ENCODE measurements at places on chromosomes 5 and 9.

GRCh38 chr9:70587201-70587600 is 172.7 kb upstream of the KLF9 start:
- DNase-seq: no peak

DNA sequence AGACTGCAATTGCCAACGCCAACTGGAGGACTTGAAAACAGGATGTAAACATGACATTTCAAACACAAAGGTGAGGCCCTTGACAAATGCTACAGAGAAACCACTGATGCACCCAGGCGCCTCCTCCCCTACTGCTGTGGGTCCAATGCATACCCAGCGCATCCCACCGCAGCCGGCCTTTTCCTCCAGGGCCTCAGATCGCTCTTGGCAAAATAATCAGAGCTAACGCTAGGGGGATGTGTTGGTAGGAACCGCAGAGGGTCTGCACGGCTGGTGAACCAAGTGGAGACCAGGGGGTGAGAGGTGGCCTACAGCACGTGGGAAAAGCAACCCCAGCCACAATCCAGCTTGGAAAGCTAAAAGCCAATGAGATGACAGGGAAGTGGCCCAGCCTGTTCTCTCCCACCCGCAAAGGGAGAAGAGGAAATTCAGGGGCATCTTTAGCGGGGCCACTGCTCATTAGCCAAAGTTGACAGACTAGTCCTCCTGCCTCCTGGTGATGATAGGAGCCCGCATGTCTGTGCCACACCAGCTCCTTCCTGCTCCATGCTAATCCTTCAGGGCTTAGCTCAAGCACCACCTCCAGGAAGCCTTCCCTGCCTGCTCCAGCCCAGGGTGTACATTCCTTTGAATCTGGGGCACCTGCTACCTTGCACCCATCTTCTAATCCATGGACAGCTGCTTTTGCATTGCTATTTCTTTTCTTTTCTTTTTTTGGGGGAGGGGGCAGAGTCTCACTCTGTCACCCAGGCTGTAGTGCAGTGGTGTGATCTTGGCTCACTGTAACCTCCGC is 5.9 kb downstream of the FAM163B start:
- no peak for DNase-seq

DNA sequence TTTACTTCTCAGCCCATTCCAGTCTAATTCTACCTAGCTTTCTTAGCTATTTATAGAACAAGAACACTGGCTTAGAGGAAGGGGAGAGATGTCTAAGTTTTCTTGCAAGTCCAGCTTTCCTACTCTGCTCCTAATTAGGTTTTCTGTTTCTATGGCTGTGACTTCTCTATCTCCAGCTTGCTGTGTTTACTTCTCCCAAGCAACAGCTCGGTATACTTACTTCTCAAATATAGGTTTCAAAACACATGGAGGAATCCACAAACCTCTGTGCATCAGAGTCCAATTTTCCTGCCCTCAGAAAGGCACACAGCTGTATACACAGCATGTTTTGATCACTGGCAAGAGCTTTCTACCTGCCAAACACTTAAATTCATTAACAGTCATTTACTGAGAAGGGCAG is 17.4 kb upstream of the HMGCR start:
- DNase-seq: no peak

DNA sequence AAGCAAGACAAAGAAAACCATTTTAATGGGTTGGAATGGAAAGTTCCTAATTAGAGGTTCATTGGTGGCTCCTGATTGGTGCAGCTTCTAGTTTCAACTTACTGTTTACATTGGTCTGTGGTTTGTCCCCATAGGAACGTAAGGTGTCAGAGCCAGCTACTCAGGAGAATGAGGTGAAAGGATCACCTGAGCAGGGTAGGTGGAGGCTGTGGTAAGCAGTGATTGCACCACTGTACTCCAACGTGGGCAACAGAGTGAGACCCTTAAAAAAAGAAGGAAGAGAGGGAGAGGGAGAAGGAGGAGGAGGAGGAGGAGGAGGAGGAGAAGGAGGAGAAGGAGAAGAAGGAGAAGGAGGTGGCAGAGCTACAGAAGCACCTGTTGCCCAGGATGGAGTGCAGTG is 30.4 kb downstream of the KCNIP1 start:
- DNase-seq: no peak

- no peak for DNase-seq
Measured at GRCh38 chr9:23611869-23612268, 214.2 kb downstream of the ELAVL2 start.

DNA sequence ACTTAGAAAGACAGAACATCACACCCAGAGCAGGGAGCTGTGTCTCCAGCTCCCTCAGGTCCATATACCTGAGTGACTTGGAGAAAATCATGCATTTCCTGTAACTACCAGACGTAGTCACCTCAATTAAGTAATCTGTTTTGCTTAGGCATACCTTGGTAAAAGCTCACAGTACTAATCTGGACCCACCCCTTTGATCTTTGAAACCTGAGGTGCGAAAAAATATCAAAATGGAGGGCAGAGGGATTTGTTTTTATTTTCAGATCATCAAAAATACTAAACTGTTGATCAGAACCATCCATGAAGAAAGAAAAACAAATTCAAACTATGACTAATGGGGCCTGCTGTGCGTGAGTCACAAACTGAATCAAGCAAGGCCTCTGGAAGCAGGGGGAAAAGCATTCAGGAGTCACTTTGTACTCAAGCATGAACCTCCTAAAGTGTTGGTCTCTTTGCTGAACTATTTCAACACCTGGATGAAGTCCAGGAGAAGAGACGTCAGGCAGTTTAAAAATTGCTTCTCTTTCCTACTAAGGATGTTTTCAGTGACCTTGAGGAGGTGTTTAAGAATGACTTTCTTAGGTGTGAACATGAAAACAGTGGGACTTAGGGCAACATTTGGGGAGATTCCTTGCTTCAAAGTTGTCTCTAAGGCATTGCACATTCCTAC is 76.3 kb downstream of the MUSK start:
- DNase-seq: no peak

DNA sequence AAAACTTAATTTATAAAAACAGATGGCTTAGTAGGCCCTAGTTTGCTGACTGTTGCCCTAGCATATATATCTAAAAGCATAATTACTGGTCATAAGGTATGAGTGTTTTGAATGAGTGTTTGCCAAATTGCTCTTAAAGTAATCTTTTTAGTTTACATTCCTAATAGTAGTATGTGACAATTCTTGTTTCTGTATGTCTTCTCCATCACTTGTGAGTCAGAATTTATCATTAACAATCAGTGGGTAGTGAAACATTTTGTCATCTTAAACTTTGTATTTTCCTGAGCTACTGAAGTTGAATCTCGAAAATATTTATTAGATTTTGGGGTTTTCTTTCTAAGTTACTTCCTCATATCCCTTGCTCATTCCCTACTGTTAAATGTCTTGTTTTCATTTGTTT is 49.6 kb downstream of the APC start:
- no peak for DNase-seq

DNA sequence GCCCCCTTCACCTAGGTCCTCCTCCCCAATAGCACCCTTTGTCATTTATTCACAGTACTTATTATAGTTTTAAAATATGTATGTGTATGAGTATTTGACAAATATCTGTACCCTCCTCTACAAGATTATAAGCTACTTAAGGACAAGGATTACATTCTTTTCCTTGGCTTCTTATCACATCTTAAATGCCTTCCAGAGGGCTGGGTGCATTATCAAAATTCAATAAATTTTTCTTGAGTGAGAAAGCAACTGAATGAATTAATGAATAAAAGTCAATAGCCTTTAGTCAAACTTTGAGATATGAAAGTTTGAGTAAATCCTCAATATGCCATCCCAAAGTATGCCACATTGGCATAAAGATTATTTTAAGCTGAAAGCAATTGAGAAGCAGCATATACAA is 621.7 kb downstream of the DNAH5 start:
- DNase-seq: no peak

- DNase-seq: no peak
Measured at GRCh38 chr5:147822686-147823491, 8.6 kb downstream of the SPINK1 start.

GRCh38 chr9:1513105-1513504 is 462.9 kb downstream of the DMRT2 start:
- DNase-seq: no peak

- DNase-seq: no peak
Measured at GRCh38 chr9:28319981-28320380, 746.7 kb upstream of the C9orf72 start.

DNA sequence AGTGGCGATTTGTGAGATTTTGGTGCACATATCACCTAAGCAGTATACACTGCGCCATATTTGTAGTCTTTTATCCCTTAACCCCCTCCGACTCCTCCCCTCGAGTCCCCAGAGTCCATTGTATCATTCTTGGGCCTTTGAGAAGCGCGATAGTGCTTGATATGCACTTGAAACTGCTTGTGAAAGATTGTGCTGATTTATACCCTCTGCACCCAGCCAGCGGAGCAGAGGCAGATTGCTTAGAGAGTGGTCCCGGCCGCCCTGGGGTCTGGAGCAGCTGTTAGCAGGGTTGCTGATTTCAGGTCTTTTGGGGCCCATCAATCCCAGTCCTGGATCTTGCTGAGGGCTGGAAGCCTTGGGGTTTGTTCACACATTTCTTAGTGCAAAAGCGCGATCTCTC is 13.0 kb upstream of the FAM240B start:
- DNase-seq: no peak

GRCh38 chr9:110303133-110303532 is 34.5 kb downstream of the TXNDC8 start:
- DNase-seq: no peak

- DNase-seq: no peak
Measured at GRCh38 chr5:128764601-128765310, 200.5 kb upstream of the SLC27A6 start.

DNA sequence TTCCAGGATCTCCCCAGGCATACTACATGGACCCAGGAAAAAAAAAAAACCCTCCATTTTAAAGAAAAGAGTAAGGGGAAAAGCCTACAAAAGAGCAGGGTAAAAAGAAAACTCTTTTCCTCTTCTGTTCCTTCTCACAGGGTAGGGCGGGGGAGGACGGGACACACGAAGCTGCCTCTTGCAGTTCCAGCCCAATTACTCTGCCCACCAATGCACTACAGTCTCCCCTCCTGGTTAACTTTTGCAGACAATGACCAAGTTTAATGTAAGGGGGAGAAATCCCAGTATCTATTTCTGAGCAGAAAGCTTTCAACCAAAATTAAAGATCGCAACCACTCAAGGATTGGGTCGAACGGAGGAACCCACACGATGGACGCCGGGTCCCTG is 1.3 kb downstream of the BRD3 start:
- no peak for DNase-seq

DNA sequence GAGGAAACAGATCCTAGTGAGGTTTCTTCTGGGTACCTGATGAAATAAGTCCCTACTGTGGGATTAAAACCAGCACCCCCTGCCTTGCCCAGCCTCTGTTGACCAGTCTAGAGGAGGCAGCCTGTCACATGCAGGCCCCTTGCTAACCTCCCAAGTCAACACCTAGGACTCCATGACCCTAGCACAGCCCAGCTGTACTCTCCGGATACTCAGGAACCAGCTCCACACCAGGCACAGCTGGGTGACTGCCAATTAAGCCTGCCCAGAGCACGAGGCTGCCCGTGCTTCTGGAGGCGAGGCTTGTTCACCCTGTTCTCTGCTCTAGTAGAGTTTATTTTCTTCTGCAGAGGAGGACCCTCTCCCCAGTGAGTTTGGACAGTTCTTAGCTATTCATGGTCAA is 92.5 kb downstream of the SNX24 start:
- DNase-seq: no peak

DNA sequence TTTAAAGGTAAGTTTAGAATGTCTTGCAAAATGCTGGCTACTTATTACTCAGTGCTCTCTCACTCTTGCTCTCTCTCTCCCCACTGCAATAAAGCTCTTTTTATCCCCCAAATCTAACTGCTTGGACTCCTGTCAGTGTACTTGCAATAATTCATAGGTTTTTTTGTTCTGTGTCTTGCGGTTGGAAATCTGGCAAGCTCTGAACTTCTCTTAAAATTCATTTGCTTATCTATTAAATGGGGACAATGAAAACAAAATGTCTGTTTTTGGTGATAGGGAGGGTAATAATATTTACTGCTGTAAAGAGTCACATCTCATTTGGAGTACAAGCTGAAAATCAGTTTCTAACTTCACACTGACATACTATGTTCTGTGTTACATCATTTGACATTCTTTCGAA is 18.7 kb upstream of the OR13D1 start:
- DNase-seq: no peak

GRCh38 chr5:24497591-24498157 is 147.1 kb downstream of the CDH10 start:
- no peak for DNase-seq

GRCh38 chr5:62948301-62948700 is 369.7 kb downstream of the LRRC70 start:
- no peak for DNase-seq

GRCh38 chr5:9187614-9188013 is 358.3 kb downstream of the SEMA5A start:
- DNase-seq: no peak

DNA sequence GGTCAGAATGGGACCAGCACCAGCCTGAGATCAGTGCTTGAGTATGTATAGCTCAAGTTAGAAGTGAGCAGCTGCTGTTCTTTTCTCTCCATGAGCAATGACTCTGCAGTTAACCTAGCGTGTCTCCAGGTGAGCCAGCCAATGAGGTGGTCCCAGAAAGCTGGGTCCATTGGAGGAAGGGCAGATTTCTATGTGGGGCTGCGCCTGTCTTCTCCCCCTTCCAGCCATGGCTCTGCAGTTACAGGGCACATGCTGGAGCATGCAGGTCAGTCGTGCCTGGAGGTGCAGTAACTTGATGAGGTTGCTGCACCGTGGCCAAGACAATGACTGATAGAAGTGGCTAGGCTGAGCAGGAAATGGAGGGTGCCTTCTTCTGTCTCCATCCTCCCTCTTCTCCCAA is 29.6 kb upstream of the CXCL14 start:
- DNase-seq: no peak

DNA sequence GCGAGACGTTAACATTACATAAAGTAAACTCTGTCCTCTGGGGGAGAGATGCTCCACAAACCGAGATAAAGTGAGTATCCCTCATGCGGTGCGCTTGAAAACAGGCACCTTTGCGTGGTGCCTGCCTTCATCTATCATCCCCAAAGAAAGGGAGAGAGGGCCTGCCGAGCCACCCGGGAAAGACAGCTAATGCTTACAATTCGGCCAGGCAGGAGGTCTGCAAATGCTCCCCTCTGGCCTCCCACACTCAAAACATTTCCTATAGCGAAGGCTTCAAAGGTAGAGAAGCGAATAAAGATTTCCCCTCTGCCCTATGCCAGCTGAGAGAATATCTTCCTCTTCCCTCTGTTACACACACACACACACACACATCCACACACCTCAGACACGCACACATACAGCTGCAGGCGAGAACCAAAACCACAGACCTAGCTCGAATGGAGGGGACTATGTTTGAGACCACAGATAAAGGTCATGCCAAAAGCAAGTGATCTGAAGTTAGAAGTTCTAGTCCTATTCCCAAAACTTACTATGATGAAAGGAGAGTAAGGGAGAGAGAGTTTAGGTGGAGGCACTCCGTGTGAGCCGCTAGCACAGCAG is 132.8 kb downstream of the CRB2 start:
- DNase-seq: no peak

DNA sequence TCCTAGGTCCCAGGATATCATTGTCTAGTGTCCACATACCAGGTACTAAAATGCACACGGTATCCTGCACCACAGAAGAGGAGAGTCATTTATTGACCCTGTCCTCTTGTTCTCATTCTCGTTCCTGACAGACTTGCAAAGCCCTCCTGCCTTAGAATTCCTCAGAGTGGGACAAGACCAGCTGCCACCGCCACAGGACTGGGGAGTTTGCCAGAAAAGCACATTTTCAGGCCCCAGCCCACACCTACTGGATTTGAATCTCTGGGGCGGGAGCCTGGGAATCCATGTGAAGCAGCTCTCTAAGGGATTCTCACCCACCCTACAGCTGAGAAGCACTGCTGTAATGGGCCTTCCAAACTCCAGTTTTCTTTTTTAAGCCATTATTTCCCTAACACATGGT is 68.0 kb upstream of the FANCC start:
- no peak for DNase-seq

GRCh38 chr5:112411903-112412302 is 7.2 kb downstream of the EPB41L4A start:
- no peak for DNase-seq
